ENCODE measurements at places on chromosomes 6 and 20. TPM values are rescaled to one million over a fixed set of nuclear protein-coding genes. Genes with fewer than 3 reads are reported as not detected.

Gene SRSF3
- 518 TPM for total RNA-seq

Gene FOXQ1
- 4.8 TPM for total RNA-seq

Gene CMTR1
- total RNA-seq: 15.9 TPM

Gene METTL24
- not detected for total RNA-seq

Gene ZNF311
- 0.22 TPM for total RNA-seq

Data from A549 treated with Hydrocortisone at 1 μM for 4 hours (cell line).